ENCODE measurements at places on chromosomes 12 and 14.

DNA sequence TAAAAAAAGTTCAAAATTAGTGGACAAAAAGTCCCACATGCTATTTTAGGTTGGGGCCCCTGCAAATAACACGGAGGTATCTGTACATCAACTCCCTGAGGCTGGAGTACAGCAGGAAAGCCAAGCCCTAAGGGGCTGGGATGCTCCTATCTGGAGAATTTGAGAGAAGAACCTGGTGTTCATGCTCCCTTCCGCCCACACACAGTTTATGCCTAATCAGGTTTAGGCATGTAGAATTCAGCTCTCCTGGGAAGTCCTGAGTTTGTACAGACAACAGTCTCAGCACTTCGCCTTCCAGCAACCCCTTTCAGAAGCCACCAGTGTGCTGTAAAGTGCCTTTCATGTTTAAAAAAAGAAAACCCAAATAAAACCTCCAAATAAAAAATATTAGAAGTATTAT lies 237.3 kb upstream of the GRIP1 start:
- DNase-seq, result no peak

DNA sequence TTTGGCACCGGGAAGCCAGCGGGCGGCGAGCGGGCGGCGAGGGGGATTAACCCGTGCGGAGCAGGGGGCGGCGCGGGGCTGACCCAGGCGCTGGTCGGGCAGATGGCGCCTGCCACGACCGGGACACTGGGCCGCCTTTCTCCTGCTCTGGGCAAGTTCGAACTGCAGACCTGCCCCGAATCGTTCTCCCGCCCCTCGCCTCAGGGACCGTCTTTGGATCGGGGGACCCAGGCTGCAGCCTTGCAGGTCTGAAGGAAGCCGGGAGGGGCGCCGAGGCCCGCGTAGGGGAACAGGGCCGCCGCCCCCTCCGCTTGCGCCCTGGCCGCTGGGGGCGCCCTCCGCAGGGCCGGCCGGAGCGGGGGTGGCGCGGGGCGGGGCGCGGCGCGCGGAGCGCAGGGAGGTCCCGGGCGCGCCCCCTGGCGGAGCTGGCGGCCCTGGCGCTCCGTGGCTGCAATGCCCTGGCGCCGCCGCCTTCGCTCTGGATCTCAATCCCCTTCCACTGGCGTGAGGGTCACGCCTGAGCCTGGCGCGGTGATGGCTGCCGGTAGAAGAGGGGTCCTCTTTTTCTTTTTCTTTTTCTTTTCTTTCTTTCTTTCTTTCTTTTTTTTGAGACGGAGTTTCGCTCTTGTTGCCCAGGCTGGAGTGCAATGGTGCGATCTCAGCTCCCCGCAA lies 449 bp upstream of the LTBP2 start:
- DNase-seq, result peak; percentile 81

- peak; percentile 82 for DNase-seq
Observed at GRCh38 chr12:8018666-8019581, 13.6 kb upstream of the FOXJ2 start.

DNA sequence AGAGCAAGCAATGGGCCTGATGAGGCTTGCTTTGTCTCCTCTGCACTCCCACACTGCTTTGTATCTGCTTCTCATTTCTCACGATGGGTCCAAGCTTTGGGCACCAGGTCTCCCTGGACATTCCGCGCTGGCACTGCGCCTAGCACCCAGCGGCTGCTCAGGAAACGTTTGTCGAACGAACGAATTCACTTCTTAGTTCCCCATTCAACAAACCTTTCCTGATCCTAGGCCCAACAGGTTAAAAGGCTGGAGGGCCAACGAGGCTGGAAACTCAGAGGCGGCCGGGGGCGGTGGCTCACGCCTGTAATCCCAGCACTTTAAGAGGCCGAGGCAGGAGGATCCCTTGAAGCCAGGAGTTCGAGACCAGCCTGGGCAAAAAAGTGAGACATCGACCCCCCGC lies 1.0 kb upstream of the GLRX5 start:
- DNase-seq, result no peak

DNA sequence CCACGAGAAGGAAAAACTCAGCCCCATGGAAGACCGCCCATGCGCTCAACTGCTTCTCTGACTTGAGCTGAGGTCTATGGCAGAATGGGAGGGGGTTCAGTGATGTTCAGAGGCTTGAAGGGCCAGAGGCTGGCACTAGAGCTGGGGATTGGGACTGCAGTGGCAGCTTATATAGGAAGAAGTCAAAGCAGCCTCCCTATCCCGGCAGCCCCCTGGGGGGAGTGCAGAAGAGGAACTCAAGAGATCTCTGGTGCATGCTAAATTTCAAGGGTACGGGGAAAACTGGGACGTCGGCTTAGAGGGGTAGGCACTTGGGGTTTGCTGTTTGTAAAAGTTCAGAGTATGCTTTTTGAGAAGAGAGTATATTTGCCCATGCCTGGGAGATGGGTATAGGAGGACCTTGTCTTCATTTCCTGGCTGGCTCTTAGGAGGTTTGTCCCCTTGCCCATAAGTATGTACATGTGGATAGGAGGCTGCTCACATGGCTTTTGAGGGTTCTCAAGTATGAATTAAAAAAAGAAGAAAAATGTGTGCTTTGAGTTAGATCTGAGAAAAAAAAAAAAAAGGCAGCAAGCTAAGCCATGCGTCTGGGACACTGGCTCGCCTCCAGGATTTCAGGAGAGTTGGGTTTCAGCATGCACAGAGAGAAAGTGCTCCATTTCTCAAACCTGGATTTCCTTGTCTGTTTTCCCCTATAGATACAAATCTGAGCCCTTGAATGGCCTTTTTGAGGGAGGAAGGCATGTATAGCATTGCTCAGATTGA lies 3.2 kb upstream of the MEG3 start:
- no peak for DNase-seq

- no peak for DNase-seq
Observed at GRCh38 chr12:49818241-49818895, 9.8 kb downstream of the NCKAP5L start.

GRCh38 chr12:89707703-89708564 lies 704 bp downstream of the ATP2B1 start:
- DNase-seq, result peak; percentile 25

DNA sequence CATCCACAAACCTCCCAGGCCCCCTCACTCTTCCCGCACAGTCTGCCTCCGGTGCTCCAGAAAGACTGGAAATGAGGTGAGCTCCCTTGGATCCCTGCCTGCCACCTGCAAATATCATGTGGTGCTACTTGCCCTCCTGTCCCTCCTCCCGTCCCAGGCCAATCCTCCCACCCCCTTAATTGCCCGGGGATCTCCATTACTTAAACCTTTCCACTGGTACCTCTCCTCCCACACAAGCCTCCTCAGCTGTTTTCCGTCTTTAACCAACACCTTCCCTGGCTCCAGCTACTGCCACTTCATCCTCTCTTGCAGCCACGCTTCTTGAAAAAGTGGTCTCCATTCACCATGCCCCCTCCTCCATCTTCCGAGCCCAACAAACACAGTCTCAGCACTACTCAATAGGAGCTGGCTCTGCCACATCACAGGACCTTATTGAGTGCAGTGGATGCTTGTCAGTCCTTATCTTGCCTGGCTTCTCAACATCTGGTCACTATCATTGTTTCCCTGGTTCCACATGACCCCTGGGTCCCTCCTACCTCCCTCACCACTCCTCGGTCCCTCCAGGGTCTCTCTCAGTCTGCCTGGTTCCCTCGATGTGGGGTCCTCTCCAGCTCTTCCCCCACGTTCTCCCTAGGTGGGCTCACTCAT lies 11.5 kb downstream of the FAIM2 start:
- DNase-seq, result no peak

DNA sequence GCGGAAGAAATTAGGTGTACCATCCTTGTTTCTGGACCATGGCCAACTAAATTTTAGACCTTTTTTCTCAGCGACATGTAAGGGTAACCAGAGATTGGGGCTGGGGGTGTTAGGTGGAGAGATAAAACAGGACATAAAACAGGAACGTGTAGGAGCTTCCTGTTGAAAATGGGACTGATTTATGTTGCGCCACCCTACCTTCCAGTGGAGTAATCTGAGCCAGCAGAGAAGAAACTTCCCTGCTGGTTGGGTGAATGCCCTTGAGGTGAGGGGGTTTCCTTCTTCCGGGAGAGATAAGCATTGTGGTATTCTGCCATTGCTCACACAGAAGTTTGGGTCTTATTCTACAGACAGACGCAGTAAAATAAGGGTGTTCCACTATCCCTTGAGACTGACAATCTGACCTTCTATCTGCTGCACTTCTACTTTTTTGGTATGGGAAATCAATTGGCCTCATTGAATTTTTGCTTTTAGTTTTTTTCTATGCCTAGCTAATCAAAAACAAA lies 417.6 kb downstream of the PCNX1 start:
- no peak for DNase-seq

DNA sequence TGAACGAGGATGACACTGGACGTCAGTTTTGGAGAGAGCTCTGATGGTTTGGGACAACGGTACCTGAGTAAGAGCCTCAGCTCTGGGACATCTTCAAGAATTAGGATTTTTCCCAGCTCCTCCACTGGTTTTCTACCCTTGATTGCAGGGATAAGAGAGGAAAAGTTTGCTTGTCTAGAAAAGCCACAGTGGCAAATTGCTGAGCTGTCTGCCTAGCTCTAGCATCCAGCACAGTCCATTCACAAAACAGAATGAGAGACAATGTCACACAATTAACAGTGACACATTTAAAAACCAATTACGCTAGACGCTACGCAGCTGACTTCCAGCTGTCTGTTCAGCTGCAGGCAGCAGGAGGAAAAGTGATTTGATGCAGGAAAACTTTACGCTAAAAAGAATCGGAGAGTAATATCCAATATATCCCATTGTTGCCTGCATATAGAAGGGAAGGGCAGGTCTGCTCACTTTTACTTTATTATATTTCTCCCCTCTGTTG lies 168.1 kb upstream of the PRICKLE1 start:
- peak; percentile 58 for DNase-seq

- no peak for DNase-seq
Observed at GRCh38 chr14:29749327-29749726, 178.3 kb downstream of the PRKD1 start.

DNA sequence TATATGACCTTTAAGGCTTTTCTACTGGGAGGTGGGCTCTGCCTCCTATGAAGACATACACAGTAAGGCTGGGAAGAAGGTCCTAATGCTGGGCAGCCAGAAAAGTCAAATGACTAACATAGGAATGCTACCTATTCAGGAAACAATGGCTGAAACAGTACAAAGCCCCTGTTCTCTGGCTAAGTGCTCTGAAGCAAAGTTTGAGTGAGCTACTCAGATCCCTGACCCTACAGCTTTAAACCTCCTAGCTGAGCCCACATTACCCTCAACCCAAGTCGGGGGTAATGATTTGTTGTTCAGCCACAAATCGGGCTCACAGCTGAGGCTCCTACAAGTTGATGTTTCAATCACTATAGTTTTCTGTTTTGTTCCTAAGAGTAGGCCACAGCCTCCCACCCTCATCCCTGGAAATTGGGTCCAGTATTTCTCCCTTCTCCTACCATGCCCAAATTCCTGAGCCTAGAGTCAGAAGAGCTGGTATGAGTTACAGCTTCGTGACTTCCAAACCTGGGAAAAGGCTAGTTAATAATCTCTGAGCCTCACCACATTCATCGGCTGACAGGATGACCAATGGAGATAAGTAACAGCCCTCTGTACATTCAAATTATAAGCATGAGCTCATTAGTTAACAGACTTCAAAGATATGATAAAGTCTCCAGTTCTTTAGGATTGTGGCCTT lies 46.5 kb downstream of the BTBD7 start:
- no peak for DNase-seq

DNA sequence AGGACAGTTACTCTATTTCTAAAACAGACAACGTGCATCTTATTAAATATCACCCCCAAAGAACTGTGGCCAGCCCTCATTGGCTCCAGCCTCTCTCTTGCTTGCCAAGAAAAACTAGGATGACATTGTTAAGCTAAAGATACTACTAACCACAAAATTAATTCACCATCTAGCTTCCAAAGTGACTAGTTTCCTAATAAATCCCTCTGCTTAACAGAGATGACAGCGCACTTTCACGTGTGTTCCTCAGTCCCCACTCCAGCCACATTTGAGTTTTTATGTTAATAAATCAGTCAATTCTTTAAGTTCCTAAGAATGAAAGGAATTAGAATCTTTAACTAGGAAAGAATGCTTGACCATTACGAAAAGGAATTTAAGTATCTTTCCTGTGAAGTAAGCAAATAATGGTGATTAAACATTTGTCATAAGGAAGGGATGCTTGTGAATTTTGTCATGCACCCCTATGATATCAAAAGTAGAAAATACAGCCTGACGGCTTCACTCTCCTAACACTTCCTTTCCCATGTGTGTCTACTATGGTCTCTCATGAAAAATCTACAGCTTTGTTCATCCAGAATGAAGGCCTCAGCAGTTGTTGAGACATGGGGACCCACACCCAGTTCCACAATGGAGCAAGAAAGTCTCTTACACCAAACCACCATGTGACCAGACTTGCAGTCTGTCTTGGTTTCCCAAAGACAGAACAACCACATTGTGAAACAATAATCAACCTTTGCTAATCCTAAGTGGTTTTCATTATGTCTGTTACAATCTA lies 8.1 kb downstream of the CORO1C start:
- no peak for DNase-seq

DNA sequence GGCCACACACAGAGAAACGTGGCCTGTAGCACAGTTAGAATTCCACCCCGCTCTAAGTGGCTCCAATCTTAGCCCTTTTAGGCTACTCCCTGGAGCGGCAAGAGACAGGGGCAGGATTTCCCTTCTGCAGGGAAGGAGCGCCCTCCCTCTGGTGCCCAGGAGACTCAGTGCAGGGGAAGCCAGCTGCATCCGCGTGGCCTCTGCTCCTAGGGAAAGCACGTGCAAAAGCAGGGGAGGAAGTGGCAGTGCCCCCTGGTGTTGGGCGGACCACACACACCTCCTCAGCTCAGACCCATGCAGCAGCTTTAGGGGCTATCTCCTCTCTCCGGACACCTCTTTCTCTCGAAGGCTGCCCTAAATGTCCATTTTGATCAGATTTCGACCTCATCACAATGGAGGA lies 50.0 kb downstream of the SPRING1 start:
- DNase-seq, result no peak

DNA sequence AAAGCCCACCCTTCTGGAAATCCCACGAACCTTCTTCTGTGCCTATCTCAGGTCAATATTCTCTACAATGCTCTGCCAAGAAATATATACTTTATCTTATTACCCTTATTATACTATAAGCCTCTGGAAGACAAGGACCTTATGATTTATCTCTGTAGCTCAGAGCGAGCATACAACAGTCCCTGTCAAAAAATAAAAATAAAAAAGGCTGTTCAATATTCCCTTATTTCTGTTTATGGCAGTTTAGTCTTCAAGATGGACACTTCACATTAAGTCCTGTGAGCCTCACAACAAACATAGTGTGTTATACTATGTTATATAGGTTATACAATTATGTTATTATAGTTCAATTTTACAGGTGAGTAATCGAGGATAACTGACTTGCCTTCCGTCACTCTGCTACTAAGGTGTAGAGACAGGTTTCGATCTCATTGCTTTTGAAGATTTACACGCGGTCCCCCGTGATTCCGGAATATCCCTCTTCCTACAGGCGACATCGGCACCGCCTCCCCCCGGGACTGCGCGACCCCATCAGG lies 562 bp downstream of the EAPP start:
- no peak for DNase-seq

DNA sequence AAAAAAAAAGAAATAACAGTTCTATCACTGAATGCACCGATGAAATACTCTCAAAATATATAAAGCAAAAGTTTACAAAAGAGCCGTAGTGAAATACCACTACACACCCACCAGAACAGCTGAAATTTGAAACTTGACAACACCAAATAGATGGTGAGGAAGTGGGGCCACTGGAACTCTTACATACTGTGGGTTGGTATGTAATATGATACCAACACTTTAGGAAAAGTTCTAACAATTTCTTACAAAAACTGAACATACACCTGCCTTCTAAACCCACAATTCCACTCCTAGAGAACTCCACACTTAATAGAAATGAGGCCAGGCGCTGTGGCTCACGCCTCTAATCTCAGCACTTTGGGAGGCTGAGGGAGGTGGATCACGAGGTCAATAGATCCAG lies 14.1 kb downstream of the EIF5 start:
- DNase-seq, result no peak
